ENCODE measurements at places on chromosomes 11 and 22.
A peak's percentile ranks its signal among the peaks of the same experiment; 100 is the strongest.

DNA sequence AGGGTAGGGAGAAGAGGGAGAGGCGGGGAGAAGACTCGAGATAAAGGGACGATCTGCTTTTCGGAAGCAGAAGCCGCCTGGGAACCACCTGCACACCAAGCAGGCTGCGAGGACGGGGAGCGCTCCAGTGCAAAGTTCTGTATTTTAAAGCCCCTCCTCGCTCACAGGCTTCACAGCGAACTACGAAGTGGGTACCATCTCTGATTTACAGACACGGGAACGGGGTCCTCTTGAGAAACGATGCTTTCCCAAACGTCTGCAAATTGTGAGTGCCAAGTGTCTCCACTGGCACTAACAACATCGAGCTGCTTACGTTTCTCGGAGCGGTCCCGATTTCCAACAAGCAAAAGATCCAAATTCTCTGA is 700 bp upstream of the STX3 start:
- DNase-seq, result peak; percentile 5

- DNase-seq, result no peak
Measured at GRCh38 chr22:28710107-28710506, 30.5 kb upstream of the TTC28 start.

GRCh38 chr11:121435132-121435531 is 17.0 kb upstream of the SORL1 start:
- no peak for DNase-seq

DNA sequence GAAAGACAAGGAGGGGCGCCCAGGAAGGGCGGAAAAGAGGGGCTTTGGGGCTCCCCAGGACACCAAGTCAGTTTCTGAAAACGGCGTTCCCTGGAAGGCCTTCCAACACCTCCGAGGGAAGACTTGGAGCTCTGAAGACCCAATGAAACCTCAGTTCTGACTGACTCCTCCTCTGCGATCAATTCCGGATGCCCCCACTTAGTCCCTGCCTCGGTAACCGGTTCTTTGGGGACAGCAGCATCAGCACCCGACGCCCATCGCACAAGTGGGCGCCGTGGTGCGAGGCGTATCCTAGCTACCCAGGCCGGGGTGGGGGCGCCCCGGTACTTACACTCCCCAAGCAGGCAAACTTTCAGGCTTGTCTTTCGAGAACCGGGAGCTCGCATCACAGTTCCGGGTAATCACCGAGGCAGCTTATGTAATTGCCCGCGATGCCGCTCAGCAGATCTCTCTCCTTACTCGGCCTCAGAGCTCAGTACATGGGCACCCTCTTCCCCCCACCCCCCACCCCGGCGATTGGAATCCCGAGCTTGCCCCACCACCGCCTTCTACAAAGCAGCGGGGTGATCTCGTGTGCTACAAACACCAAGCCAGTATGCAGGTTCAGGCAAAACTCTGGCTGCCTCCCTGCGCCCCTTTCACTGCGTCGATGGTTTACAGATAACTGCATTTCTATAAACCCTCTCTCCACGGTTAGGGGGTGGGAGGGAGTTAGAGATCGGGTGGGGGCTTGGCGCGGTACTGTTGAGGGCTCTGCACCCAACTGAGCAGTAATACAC is 2.0 kb downstream of the TENM4 start:
- no peak for DNase-seq

DNA sequence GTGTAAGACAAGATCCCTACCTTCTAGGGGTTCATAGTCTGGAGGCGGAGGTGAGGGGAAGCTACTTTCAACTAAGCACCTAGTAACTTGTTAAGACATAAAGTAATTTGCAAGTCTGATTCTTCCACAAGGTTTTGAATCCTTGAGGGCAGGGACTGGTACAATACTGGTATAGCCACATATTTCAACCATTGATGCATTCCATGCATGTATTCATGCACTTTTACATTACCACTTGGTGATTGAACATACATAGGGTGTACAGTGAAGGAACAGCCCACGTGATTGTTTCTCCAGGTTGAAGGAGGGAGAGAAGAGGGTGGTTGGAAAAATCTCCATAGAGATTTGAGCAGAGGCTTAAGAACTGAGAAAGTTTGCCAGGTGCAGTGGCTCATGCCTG is 62.0 kb upstream of the PAX6 start:
- no peak for DNase-seq

- DNase-seq, result no peak
Measured at GRCh38 chr22:37337204-37337943, 55.1 kb downstream of the CYTH4 start.

DNA sequence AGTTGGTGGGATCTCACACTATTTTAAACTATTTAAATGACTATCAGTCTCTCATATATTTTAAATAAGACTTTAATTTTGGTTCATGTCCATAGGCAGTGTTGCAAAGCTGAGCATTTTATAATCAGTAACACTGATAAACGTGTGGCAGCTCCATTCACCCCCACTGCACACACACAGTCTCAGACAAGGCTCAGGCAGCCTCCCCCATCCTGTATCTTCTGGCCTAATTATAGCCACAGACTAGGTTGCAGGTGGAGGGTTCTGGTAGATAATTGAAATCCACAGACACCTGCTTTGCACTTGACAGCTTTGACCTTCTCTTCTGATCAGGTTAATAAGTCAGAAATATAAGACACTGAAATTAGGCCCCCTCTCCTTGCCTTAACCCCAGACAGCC is 118.5 kb upstream of the LDLRAD3 start:
- no peak for DNase-seq

GRCh38 chr11:1101318-1102089 is 26.8 kb downstream of the MUC2 start:
- DNase-seq, result no peak

GRCh38 chr22:30351226-30351625 is 5.5 kb downstream of the SF3A1 start:
- DNase-seq, result no peak

GRCh38 chr22:43824724-43825420 is 12.8 kb upstream of the EFCAB6 start:
- no peak for DNase-seq

GRCh38 chr11:33936725-33937604 is 45.1 kb upstream of the LMO2 start:
- DNase-seq, result no peak
